ENCODE measurements at places on chromosomes 6 and 20. TPM values are rescaled to one million over a fixed set of nuclear protein-coding genes. Genes with fewer than 3 reads are reported as not detected.
A peak's percentile ranks its signal among the peaks of the same experiment; 100 is the strongest.

The TMEM244 gene
- not detected for polyA plus RNA-seq

The ERVFRD-1 gene
- polyA plus RNA-seq = 0.08 TPM

DNA sequence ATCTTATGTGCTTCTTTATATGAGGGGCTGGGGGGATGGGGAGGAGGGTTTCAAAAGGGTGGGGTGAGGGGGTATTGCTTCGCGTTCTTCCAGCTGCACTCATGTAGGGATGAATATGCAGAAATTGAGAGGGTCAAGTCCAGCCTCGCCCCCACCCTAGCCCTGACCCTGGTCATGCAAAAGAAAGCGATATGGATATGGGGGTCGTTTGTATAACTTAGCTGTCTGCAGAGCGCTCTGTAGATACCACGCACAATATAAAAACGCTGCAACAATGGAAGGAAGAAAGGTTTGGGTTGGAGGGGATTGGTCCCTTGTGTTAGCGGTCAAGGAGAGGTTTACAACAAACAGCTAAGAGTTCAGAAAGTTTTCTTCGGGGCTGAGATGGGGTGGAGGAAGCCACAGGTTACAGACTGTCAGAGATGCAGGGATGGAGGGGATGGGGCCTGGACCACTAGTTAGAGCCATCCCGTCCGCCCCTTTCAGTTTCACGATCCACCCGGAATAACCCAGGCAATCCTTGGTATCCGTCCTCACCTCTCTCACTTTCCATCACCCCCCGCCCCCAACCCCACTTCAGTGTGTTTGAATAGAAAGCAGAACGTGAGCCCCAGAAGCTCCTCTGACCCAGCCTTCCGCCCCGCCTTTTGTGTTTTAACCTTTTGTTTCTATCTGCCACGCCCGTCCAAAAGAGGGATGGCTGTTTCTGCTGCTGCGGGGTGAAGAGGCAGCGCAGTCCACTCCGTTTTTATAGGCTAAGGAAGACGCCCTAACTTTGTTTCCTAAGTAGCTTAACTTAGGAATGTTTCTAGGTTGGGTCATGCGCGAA is 73.5 kb downstream of the SOX4 start:
- peak; percentile 34 for DNase-seq

DNA sequence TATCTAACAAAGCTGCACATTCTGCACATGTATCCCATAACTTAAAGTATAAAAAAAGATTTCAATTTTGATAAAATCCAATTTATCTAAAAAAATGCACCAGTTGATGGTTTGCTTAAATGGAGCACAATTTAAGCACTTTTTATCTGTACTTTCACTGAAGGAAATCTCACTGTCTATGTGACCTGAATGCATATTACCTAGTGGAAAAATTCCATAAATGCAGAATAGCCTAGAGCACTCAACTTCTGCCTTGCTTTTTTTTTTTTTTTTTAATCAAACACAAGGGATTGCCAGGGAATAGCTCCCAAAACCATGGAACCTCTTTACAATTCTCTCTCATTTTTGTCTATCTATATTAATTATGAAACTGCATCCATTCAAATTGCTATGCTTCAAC is 80.4 kb downstream of the RFPL4B start:
- DNase-seq = no peak

The GJA1 gene
- polyA plus RNA-seq = 37.9 TPM

DNA sequence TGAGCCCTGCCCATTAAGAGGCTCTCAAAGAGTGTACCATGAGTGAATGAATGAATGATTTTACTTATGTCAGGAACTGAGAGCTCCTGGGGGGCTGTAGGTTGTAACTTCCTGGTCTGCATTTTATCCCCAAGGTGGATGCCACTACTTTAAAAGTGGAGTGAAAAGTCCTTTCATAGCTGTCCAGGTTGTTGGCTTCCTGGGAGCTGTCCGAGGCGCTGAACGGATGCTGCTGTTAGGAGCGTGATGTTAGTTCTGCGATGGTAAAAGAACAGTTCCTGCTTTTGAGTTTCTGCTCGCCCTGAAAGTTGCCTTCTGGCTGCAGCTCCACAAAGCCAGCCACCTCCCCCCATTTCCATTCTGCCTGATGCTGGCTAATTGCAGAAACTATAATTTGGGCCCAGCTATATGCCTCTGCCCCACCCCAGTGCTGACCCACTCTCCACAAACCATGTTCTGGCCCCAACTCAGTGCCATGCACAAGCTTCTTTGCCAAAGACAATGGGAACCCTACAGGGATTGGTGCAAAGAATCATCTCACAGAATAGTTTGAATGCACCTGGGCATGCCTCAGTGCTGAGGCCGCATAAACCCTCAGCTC is 330.9 kb upstream of the CDH4 start:
- peak; percentile 66 for DNase-seq

DNA sequence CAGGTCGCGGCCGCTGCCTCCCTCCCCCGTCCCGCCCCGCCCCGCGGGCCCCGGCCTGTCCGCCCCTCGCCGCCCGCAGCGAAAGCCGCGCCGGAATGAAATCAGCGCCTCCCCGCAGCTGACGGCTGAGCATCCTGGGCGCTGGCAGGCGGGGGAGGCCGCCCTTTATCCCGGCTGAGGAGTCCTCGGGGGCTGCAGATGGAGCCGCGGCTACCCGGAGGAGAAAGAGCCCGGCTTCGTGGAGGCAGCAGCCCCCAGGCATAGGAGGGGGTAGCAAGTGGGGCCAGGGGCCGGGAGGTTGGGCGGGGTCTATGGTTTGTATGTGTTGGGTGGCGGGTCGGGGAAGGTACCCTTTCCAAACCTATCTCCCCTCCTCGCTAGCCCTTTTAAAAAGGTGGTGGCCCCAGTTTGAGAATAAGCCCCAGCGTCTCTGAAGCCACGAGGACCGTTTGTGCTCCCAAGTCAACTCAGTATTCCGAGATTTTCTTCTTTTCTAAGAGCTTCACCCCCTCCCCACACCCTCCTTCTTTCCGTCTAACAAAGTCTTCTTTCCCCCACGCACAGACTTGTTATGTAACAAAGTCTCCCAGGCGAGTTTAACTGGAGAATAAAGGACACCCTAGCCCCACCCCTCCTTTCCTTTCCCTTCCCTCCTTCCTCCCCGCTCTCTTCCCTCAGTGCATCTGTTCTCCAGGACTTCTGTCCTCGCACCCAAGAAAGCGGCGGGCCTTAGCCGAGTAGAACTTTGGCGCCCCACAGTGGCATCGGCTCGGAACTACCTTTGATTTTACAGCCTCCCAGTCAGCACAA is 11.0 kb downstream of the POU3F2 start:
- peak; percentile 79 for DNase-seq

DNA sequence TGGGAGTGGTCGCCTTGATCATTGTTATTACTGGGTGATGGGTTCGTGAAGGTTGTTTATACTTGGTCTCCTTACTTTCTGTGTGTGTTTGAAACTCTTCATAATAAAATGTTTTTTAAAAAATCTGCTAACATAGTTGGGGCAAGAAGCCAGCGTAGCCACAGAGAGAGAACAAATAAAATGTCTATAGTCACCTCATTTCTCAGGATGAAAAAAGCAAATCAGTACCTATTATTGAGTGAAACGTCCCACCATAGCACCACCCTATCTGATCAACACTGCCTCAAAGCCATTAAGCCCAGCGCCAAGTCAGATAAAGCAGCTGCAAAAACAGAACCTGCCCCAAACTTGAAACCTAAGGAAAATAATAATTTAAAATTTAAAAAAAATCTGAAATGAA is 89.7 kb upstream of the TAB2 start:
- no peak for DNase-seq

The KIF25 gene
- 0.99 TPM for polyA plus RNA-seq

GRCh38 chr6:106181664-106182418 is 95.7 kb downstream of the PRDM1 start:
- DNase-seq = no peak

DNA sequence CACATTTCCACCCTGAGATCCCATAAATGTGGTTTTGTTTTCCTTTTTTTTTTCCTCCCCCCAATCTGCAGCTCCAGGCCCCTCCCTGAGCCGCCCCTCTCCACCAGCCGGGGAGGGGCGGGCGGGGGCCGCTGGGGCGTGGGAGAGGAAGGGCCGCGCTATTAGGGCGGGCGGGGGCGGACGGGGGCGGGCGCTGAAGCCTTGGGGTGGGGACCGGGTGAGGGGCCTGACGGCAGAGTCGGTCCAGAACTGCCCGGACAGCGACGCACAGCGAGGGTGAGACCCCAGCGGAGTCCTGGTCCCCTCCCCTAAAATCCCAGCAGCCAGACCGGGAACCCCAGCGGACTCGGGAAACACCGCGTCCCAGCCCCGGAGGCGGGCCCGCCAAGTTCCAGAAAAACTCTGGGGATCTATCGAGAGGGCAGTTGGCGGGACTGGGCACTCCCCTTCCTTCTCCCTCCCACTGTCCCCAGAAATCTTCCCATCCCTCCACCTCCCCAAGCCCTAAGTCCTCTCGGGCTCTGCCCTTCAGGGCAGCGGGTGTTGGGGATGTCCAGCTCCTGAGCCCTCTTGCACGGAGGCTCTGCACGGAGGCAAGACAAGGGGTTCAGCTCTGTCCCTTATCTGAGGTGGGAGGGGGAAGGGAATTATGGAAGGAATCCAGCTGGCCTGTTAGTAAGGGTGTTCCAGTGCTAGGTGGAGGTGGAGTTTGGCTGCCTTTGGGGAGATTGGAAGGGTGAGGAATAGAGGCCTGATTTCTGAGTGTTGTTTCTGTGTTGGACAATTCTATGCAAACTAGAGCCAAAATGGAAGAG is at the start of gene PRICKLE4:
PRICKLE4 (plus strand) TSS at position 232 of the 815 bp plus-strand sequence. CDS start 2,692 bp downstream, outside the sequence.
- DNase-seq = peak; percentile 29

The CENPW gene
- 8.8 TPM for polyA plus RNA-seq

DNA sequence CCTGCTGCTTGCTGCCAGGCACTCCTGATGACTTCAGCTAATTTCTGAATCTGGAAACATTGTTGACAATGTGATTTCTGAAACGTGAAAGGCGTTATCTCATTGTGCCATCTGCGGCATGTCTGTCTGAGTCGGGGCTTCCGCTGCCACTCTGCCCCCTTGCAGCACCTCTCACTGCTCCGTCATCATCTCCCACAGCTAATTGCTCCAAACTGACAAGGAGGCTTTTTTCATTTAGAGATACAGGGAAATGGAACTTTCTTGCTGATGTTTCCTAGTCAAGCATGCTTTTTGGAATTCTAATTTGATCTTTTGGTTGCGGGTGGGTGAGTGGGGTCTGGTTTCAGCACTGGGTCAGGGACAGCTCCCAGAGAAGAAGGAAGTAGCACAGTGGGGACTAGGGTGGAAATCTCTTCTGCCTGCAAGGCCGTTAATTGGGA is 233.5 kb downstream of the DHX35 start:
- no peak for DNase-seq

The PXDC1 gene
- polyA plus RNA-seq = 19.6 TPM

GRCh38 chr6:2505624-2506023 is 245.1 kb downstream of the MYLK4 start:
- DNase-seq = no peak

GRCh38 chr6:148451690-148452089 is 109.1 kb downstream of the SASH1 start:
- no peak for DNase-seq

- DNase-seq = no peak
Observed at GRCh38 chr6:139766796-139767195, 392.3 kb upstream of the CITED2 start.

- DNase-seq = peak; percentile 73
Observed at GRCh38 chr6:98834060-98835031, at the start of gene POU3F2. Gene POU3F2 (plus strand): TSS chr6:98834574. CDS start chr6:98834874, 300 bp downstream.

GRCh38 chr6:43891072-43891870 is 121.3 kb downstream of the VEGFA start:
- no peak for DNase-seq

DNA sequence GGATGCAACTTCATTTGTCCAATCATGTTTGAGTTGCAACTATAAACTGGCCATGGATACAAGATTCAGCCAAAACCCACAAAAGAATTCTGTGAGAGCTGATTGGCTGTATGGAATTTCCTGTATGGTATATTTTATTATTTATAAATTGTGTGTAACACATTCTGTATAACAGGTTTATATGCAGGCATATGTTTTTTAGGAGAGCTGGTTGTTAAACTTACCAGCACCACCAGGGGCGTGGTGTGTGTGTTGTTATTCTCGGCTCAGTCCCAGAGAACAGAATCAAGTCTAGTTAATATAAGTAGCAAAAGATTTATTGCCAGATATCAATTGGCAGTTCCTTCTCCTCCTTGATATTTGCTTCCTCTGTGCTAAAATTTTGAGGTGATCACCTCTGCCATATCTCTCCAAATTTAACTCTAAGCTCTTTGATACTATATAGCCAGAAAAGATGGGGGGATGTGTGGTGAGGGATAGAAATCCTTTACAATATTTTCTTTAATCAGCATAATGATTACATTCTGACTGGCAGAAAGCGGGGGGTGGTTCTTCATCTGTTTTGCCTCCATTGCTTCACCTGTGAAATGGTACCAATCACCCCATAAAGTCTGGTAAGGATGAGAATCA is 22.9 kb downstream of the CNBD2 start:
- DNase-seq = peak; percentile 29

- no peak for DNase-seq
Observed at GRCh38 chr6:152736687-152737273, 13.8 kb upstream of the VIP start.

The PBOV1 gene
- polyA plus RNA-seq = not detected

DNA sequence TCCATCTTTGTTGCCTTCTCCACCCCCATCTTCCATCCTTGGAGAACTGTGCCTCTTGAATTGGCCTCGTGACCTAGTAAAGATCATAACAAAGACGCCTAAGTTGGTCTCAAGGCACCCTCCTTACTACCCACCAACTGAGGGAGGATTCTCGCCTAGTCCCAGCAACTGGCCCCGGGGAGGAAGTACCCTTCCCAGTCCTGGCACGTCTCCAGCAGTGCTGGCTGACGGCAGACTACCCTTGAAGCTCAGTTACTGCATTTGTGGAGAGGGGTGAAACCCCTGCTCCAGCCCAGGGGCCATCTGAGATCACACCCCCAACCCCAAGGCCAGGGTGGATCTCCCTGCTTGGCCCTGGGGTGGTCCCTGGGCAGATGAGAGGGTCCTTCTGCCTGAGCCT is 2.1 kb upstream of the OSBPL2 start:
- no peak for DNase-seq

The AIF1 gene
- polyA plus RNA-seq = 24.6 TPM

DNA sequence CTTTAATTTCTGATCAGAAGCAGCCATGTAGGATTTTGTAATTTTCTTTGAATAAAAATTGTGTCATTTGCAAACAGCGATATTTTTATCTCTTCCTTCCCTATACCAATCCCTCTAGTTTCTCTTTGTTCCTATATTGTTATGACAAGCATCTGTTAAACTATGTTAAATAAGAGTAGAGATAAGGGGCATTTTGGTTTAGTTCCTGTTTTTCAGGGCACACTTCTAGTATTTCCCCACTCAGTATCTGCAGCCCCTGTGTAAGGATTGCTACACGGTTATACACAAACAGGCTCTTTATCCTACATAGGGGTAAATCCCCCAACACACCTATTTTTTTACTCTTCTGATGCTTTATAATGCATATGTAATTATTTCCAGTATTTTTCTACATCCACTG is 42.1 kb downstream of the TRERF1 start:
- DNase-seq = no peak

GRCh38 chr20:41334036-41334435 is 6.6 kb upstream of the LPIN3 start:
- DNase-seq = no peak

GRCh38 chr6:113632220-113632864 is 224.8 kb upstream of the MARCKS start:
- DNase-seq = no peak

The UBD gene
- polyA plus RNA-seq = 0.25 TPM

The ROMO1 gene
- 76.7 TPM for polyA plus RNA-seq

The SLC17A1 gene
- not detected for polyA plus RNA-seq

- DNase-seq = no peak
Observed at GRCh38 chr6:20718705-20719653, 184.7 kb downstream of the CDKAL1 start.

- DNase-seq = peak; percentile 37
Observed at GRCh38 chr6:75368864-75369402, 84.3 kb upstream of the TMEM30A start.

Measured in hindlimb muscle (tissue), 1 donor.